ENCODE measurements at places on chromosomes 16 and 17.

DNA sequence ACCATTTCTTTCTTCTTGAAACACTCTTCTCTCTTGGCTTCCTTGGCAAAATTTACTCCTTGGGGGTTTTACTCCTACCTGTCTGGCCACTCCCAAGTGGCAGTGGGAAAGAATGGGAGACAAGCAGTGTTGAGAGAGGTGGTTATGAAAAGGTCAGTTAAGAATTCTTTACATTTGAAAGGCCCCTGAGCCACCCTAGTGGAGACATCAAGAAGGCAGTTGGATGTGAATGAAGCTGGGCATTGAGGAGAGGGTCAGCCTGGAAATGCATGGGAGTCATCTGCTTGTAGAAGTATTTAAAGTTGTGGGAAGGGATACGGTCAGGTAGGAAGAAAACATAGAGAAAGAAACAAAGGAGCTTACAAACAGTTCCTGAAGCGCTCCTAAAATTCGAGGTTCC is 42.3 kb upstream of the CCNF start:
- no peak for DNase-seq

DNA sequence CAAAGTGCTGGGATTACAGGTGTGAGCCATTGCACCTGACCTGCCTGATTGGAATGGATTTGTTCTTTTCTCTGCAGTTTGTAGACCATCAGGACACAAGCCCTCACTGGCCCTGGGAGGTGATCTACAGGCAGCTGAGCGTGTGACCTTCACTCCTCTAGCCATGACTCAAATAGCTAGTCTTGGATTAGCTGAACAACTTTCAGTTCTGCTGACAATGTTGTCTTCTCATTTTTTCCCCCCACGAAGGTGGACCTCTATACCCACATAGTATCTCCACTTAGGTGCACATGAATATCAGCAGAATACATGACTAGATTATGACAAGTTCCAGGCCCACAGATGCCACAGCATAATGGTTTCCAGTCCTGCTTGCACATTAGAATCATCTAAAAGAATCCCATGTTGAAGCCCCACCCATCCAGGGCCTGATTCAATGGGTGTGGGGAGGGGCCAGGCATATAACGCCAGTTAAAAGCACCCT is 36.8 kb downstream of the HS3ST3B1 start:
- no peak for DNase-seq

- DNase-seq: no peak
These were observed 54.0 kb downstream of the PGS1 start for GRCh38 chr17:78432226-78433012.

DNA sequence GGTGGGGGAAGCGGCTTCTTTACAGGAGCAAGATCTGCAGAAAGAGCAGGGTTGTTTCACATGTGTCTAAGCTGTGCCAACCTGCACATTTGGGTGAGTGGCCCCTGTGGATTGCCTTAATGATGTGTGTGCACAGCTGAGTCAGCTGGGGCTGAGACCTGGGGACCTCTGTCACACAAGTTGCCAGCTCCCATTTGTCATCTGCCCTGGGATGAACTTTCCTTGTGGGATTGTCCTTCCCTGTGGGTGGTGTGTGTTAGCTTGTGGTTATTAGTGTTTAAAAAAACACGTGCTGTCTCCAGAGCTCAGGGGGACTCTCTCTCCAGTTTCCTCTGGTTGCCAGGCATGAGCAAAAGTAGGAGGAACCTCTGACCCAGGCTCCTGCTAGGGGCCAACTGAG is 400.5 kb upstream of the CCL2 start:
- DNase-seq: no peak

- no peak for DNase-seq
These were observed 2.5 kb upstream of the HS3ST3B1 start for GRCh38 chr17:14298221-14298946.

GRCh38 chr16:77434022-77434529 is 758 bp downstream of the ADAMTS18 start:
- no peak for DNase-seq

- no peak for DNase-seq
These were observed 200.3 kb downstream of the MSI2 start for GRCh38 chr17:57456622-57457021.

DNA sequence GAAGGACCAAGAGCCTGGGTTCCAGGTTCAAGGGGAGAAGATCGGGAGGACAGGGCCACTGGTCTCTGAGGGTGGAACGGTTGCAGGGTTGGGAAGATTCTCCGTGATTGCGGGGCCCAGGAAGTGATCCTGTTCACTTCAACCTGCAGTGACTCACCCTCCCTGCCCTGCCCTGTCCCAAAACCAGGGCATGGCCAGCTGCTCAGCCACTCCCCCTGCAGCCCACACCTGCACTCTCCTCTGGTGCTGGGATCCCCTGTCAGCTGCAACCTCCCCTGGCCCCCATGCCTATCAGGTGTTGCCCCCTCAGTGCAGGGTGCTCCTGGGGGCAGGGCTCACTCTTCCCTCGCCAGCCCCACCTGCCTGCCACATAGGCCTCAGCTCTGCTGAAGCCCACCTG is 1.1 kb downstream of the RUNDC3A start:
- DNase-seq: no peak

DNA sequence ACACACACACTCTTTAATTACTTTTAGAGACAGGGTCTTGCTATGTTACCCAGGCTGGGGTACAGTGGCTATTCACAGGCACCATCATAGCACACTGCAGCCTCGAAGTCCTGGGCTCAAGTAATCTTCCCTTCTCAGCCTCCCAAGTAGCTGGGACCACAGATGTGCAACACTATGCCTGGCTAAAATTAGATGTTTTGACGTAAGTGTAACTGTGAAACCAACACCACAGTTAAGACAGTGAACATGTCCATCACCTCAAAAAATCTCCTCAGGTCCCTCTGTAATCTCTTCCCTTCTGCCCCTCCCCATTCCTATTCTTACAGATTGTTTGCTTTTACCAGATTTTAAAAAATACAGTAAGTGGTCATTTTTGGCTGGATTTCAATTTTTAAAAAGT is 66.7 kb downstream of the RPGRIP1L start:
- DNase-seq: no peak

- DNase-seq: no peak
These were observed 5.4 kb downstream of the FSCN2 start for GRCh38 chr17:81533339-81534141.

DNA sequence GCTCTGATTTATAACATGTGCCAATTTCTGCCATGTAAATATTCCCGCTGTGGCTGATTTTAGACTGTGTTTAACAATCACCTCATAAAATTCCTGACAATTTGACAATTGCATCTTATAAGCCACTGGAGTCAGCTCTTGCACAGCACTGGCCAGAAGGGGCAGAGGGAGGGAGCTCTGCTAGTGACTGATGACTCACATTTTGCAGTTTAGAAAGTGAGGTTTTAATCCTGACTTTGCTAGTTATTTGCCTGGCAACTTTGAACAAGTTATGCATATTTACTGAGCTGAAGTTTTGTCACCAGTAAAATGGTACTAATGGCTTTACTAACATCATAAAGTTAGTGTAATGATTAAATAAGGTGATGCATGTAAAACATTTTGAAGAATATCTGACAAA is 452.3 kb downstream of the CNTNAP4 start:
- DNase-seq: peak; percentile 72

GRCh38 chr17:42526031-42526444 is 10.0 kb upstream of the NAGLU start:
- DNase-seq: no peak

GRCh38 chr16:754656-755055 is 5.9 kb upstream of the MSLN start:
- DNase-seq: no peak

DNA sequence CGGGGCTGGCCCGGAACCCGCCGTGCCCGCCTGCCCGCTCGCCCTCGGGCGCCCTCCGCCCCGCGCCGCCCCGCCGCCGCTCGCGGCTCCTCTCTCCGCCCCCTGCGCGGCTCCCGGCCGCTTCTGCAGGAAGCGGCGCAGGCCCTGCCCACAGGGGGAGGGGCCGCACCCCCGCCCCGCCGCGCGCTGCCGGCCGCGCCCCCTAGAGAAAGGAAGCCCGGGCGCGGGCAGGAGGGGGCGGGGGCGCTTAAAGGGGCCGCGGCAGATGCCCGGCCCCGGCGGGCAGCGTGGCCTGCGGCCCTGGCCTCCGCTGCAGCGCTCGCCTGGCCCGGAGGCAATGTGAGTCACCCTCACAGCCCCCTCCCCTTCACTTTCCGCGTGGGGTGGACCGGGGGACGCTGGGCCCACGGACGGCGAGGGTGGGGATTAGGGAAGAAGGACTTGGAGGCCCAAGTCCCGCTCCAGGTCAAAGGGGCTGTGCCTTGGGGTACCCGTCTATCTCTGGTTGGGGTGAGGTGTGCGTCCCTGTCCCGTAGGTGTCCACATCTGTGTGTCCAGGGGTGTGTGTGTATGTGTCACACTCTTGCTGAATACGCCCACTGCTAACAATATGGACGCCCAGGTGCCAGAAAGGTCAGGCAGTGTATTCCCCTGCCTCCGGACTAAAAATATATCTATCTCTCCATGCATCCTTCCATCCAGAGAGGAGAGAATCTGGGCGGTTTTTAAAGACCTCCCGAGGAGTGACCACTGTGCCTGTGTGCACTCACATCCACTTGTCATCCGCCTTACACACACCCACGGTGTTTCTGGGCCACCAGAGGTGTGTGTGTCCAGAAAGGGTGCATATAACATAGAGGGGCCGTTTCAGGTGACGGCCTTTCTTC is at the start of gene GIT1:
Gene GIT1, minus strand, starts transcription at position 125 of the 887 bp plus-strand sequence. CDS start 270 bp downstream, outside the sequence.
- DNase-seq: peak; percentile 77

GRCh38 chr17:12320286-12320685 is 299.6 kb downstream of the MAP2K4 start:
- DNase-seq: no peak

GRCh38 chr17:66508896-66509844 is 206.8 kb downstream of the PRKCA start:
- peak; percentile 82 for DNase-seq

GRCh38 chr17:27458524-27458908 is 2.3 kb downstream of the KSR1 start:
- DNase-seq: no peak

DNA sequence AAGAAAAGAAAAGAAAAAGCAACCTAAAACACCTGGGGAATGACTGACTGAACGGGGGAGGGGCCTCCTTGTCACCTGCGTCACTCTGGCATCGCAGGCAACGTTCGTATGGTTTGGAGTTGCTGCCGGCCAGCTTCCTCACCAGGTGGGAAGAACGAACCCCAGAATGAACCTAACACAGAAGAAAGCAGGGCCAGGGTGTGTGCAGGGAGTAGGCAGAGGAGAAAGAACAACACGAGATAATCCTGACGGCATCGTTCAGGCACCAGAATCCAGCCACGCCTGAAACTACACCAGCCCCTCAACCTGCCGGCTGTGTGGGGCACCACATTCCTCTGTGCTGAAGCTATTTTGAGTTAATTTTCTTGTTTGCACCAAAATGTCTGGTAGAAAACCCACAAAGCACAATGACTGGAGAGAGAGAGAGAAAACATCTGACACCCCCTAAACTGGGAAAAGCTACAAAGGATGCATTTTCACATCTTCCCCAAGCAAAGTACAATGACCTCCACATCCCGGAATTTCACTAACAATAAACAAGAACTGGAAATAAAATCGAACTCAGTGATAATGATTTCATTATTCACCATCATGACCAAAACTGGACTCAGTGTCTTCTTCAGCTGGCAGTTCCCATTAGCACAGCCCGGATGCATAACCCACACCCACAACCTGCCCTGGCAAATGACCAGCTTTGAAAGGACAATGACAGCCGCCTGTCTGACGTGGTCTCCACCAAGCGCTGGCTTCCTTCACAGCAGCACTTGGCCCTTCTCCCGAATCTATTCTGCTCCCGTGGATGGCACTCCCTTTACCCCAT is 23.6 kb downstream of the RAB40B start:
- DNase-seq: no peak

DNA sequence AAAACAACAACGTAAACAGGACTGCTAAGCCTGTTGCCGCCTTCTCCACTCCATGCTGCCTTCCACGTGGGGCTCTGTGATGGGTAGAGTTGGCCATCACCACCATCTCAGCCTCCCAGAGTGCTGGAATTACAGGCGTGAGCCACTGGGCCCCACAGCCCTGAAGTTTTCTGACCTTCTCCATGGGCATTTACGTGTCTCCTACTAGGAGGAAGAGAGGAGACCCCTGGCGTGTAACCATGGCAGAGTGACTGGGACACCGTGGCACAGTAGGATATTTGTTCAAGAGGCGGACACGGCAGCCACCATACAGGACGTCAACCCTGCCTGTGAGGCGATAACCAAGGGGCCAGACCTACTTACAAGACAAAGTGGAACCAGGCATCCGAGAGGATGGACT is 31.1 kb downstream of the TRPV3 start:
- DNase-seq: no peak

- DNase-seq: no peak
These were observed 2.8 kb downstream of the FN3K start for GRCh38 chr17:82737967-82738877.

GRCh38 chr16:30669026-30669902 is 11.0 kb downstream of the FBRS start:
- no peak for DNase-seq

DNA sequence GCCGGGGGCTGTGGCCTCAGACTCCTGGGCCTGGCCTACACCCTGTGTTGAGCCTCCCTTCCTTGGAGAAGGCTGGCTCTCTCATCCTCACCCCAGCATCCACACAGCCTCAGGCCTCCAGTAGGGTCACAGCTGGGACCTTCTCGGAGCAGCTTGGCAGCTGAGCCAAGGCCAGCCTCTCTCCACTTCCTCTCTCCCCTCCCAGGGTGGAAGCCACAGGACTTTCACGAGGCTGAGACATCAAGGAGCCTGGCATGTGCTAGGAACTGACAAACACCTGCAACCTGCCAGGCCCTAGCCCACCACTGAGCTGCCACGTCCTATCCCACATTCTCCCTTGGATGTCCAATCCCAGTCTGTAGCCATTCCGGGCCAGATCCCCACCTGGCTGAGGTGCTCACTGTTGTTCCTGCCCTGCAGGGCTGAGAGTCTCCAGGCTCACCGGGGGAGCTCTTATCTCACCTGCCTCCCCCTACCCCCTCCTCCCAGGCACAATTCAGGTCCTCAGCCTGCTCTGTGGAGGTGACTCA is 3.1 kb downstream of the MMP15 start:
- no peak for DNase-seq

- no peak for DNase-seq
These were observed 15.1 kb upstream of the BBS2 start for GRCh38 chr16:56534847-56535383.

All from NCI-H2081 (cell line).